Stimulated activated CD4-positive, alpha-beta T cell treated with anti-CD3 and anti-CD28 coated beads, Interleukin-1b, Interleukin-23, amount 100 ng/mL, for 48 hours (primary cell): ENCODE measurements at places on chromosomes 11 and 22.

GRCh38 chr11:3134651-3135480 is 30.2 kb downstream of the OSBPL5 start:
- DNase-seq, result peak; percentile 1

GRCh38 chr22:25554689-25555088 is 9.8 kb upstream of the GRK3 start:
- no peak for DNase-seq

GRCh38 chr11:99020352-99021225 is at the start of gene CNTN5:
Gene CNTN5, plus strand, starts transcription at chr11:99020949.
- DNase-seq, result peak; percentile 6

GRCh38 chr11:29562183-29562582 is 454.6 kb downstream of the KCNA4 start:
- DNase-seq, result no peak

DNA sequence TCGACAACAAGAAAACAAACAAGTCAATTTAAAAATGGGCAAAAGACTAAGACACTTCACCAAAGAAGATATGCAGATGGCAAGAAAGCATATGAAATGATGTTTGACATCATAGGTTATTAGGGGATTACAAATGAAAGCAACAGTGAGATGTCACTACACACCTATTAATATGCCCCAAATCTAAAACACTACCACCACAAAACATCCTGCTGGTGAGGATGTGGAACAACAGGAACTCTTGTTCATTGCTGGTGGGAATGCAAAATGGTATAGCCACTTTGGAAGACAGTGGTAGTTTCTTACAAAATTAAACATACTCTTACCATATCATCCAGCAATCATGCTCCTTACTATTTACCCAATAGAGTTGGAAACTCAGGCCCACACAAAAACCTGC is 29.0 kb downstream of the PRRG4 start:
- DNase-seq, result no peak

DNA sequence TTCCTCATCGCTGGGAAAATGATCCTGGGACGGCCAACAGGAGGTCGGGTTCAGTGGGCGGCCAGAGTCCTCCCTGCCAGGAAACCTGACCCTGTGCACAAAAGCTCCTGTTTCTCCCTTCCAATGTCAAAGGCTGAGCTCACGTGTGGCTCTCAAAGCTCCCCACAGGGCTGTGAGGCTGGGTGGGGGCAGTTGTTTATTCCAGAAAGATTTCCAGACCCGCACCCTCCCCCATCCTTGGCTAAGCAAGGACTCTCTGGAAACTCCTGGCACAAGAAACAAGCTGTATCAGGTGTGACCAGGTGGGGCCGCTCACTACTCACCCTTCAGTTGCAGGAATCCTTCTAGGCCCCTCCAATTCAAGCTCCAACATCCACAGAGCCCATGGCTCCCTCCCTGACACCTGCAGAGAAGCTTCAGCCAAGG is 131.9 kb downstream of the SHANK2 start:
- no peak for DNase-seq

DNA sequence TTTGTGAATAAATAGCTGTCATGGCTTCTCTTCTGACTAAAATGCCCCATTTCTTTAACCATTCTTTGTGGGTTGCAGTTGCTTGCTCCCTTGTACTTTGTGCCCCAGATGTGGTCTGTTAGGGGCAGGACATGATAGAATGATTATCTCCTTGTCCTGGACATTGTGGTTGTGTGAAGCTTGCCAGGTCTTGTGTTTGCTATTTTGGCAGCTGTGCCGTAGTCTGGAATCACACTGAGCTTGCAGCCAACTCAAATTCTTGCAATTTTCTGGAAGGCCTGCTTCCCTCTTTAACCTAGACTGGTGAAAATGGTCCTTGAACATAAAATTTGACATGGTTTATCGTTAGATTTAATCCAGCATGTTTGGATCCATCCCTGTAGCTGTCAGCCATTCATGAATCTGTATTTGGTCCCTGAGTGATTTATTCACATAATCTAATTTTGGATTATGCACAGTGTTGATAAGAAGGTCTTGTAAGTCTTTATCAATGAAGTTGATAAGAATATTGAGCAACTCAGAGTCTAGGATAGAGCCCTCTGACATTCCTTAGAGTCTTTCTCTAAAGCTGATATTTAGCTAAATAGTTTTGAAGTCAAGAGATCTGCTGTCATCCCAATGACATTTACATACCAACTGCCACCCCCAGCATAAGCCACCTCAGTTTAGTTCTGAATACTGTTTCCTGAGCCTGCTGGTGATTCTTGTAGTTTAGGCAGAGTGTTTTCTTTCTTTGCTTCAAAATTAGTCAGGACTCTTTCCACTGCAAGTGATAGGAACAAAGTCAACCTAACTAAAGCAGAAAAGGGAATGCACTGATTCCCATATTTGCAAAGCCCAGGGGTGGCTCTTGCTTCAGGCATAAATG is 9.8 kb downstream of the SPON1 start:
- DNase-seq, result no peak

GRCh38 chr22:27435844-27436576 is 365.5 kb downstream of the MN1 start:
- no peak for DNase-seq

GRCh38 chr11:26839911-26840698 is 118.2 kb upstream of the SLC5A12 start:
- DNase-seq, result no peak

DNA sequence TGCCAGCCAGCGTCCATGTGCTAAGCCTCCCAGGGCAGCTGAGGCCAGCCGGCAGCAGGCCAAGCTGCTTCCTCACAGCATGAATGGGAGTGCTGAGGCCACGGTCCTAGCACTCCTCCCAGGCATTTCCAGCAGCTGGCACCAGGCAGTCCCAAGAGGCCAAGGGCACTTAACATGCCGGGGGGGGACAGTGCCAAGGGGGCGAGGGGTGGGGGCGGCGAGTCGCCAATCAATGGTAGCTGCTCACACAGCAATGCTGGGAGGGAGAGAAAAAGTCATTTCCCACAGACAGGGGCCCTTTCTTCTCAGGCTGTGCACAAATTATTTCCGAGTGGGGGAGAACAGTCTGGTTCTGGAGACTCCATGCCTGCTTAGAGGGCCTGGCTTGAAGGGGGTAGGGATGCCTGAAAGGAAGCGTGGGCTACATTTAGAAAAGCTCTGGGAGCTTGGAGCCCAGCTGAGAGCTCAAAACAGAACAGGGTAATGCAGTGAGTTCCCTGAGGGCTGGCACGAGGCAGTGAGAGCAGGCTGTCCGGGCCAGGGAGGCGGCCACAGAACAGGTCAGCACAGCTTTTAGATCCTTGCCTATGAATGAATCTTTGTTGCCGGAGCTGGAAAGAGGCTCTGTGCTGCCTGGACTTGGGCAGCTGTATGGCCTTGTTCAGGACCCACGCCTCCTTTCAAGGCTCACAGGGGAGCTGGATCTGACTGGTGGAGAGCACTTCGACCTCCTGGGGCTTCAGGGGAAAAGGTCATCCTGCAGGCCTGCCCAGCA is 14.4 kb upstream of the TBC1D10A start:
- DNase-seq, result no peak

DNA sequence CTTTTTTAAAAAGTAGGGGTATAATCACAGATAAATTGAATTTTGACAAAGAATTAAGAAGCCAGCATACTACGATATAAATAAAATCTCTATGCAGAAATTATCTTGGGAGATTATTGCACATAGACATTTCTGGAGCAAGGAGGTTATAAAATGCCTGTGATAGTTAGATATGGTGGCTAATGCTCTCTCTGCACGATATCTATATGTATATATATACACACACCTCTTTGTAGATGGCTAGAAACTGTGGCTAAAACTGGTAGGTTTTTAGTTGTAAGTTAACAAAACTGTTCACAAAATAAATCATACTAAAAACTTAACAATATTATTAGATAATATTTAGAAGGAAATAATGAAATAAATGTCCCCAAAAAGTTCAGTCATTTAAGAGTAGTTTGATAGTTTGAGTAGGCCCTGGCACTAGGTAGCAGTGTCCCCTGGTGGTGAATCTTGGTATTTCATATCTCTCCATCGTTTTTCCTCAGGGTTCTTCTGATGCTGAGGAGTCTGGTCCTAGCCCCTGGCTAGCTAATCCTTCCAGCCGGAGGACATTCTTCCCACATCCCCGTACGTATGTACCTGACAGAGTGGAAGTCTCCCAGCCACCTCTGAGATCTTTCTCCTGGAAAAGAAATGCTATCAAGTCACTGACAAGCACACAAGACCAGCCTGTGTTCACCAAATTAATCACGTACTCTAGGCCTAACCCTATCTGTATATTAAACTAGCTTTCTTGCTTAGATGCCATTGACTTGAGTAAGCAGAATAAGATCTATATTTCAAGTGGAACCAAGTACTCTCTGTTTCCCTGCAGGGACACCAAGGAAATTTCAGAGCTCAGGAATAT is 32.2 kb downstream of the ART5 start:
- no peak for DNase-seq

DNA sequence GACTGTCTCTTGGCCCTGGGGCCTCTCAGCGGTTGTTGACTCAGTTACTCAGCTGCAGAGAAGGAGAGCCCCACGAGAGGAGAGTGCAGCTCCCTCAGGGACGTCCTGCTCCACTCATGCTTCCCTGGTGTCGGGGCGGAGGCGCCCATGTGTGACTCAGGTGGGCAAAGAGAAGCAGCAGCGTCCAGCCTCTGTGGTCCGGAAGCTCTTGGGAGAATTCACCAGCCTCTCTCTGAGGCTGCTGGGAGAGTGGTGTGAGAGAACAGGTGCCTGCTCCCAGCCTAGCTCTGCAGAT is 25.7 kb downstream of the GLB1L2 start:
- no peak for DNase-seq

DNA sequence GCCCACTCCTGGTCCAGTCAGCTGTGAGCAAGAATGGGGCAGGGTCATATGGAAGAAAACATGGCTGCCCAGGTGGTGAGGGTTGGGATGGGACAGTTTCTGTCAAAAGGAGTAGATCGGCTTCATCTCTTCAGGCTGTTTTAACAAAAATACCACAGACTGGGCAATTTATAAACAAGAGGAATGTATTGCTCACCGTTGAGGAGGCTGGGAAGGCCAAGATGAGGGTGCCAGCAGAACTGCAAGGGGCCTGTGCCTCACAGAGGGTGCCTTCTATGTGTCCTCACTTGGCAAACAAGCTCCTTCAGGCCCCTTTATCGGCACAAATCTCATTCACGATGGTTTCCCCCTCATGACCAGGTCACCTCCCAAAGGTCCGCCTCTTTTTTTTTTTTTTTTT is 18.1 kb upstream of the RELT start:
- DNase-seq, result no peak

- no peak for DNase-seq
These were observed 177.1 kb upstream of the B3GAT1 start for GRCh38 chr11:134589129-134589528.

- DNase-seq, result no peak
These were observed 2.8 kb downstream of the OSM start for GRCh38 chr22:30263883-30264282.

DNA sequence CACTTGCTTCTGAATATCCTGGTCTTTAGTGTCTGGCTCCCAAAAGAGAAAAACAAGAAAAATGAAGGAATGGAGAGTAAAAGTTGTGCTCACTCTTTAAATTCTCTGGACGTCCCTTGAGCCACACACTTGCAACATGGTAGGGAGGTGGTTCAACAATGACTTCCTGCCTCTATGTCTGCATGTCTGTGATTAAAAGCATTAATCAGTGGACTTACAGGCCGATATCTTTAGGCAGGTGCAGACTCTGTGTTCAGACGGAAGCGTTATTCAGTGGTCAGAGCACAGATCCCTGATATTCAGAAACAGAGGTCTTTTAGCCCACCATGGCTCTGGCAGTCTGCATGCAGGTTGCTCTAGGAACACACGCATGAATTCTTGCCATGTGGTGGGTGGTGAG is 1920.0 kb upstream of the RAG2 start:
- no peak for DNase-seq

DNA sequence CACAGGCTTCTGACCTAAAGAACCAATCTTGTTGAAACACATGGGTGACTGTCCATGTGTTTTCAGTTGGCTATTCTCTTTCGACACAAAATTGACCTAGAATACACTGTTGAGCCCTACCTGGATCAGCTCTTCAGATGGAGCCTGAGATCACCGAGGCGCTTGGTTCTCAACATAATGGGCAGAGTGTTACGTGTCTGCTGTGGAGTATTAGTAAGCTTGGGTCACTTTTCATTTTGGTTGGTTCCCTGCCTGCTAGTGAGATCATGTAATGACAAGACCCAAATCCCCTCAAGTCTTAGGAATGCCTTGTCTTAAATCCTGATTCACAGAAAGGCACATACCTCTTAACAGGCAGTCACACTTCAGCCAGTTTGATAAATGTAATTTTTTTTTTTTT is 8.7 kb downstream of the MED19 start:
- no peak for DNase-seq

DNA sequence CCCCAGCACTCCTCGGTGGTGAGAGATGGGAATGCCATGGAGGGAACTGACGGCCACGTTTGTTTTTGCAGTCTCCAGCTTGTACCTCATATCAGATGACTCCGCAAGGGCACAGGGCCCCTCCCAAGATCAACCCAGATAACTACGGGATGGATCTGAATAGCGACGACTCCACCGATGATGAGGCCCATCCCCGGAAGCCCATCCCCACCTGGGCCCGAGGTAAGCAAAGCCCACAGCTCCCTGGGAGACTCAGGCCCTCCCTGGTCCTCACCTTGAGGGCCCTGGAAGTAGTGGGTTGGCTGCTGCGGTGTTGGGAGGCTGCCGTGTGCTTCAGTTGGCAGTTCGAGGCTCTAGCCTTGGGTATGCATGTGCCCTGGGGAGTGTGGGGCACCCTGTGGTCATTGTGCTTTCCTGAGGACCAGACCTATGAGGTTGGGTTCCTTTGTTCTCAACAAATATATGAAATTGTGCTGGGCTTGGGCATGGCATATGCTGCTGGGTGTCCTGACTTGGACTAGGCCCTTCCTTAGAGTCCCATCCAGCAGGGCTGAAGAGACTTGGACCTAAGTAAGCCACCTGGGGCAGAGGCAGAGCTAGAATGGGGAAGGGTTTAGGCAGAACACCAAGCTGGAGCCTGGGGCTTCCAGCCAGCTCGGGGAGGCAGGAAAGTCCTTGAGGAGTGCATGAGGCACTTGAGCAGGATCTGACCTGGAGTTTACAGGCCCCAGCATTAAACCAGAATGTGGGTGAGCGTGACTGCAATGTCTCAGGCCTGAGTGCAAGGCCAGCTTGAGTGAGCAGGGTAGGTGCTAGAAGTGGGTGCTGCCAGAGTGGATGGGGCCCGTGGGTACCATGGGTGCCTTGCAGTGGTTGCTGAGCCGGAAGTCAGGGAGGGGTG is 26.4 kb downstream of the INCENP start:
- no peak for DNase-seq

- DNase-seq, result no peak
These were observed 339.3 kb downstream of the DCDC1 start for GRCh38 chr11:31030138-31030792.

GRCh38 chr11:12251666-12252560 is 125.5 kb upstream of the PARVA start:
- no peak for DNase-seq

- no peak for DNase-seq
These were observed 3.9 kb downstream of the RASL10A start for GRCh38 chr22:29311464-29312217.

- DNase-seq, result no peak
These were observed 11.3 kb upstream of the CCDC83 start for GRCh38 chr11:85843929-85844328.
